ENCODE measurements at places on chromosomes 5 and 9.
A peak's percentile ranks its signal among the peaks of the same experiment; 100 is the strongest.

GRCh38 chr9:100911273-100911672 lies 117.3 kb upstream of the PLPPR1 start:
- no peak for DNase-seq

DNA sequence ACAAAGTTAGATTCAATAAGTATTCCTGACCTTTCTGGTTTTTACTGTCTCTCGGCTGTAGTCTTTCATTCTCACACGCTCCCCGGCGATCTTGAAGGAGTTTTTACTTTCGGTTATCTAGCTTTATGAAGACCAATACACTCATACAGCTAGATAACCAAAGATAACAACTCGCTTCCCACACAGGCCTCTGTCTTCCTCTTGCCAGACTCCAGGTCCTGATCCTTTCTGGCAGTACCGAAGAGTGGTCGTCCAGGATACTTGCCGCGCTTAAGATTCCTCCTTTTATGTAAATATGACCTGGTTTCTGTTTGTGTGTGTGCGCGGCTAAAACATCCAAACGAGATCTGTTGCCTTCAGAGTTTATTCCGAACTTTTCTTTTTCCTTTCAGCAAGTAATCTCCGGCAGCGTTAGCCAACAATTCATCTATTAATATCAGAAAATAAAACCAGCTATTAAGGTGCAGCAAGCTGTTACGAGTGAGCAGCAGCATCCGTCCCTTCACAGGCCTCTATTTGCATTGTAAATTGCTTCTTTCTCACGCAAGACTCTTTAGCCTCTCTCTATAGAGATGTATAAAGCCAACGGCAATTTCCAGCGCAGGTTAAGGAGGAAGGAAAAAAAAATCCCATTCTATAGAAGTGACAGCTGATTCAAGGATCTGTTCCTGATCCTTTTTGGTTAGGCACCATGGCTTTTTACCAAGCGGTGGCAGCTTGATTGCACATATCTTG lies 216.1 kb downstream of the MEF2C start:
- no peak for DNase-seq

DNA sequence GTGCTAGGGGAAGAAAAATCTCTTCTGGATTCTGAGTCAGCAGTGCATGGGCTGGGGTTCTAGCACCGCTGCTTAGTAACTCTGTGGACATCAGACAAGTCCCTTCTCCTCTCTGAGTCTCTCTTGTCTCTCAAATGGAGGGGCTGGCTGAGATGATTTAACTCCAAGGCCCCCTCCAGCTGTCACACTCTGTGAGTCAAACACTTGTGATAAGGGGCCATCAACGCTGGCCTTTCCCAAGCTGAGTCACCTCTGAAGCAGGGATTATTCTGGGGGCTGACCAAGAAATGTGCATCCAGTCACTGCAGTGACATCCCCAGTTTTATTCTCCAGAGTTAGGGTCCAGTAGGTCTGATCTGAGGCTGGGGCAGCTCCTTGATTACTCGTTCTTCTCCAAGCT lies 110.4 kb upstream of the ZNF462 start:
- no peak for DNase-seq

DNA sequence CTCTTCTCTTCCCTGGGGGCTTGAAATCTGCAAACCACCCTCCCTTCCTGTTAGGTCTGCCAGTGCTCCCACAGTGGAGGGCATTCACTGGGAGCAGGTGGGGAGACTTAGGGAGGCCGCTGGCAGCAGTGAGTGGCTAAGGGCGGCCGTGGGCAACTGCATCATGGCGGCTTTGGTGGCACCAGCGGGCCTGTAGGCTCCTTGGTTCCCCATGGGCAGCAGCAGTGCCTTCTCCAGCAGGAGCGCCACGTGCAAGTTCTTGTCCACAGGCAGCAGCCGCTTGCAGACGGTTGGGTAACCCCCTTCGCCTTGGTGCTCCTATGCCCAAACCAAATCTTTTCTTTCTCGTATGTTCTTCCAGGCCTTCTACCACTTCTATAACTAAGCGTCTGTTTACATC lies 158.2 kb downstream of the SREK1 start:
- DNase-seq: no peak

GRCh38 chr5:37174928-37175327 lies 74.2 kb downstream of the CPLANE1 start:
- DNase-seq: no peak

GRCh38 chr9:111945216-111945615 lies 48.6 kb downstream of the UGCG start:
- no peak for DNase-seq

- DNase-seq: no peak
Observed at GRCh38 chr9:126146254-126147145, 180.1 kb upstream of the MVB12B start.

DNA sequence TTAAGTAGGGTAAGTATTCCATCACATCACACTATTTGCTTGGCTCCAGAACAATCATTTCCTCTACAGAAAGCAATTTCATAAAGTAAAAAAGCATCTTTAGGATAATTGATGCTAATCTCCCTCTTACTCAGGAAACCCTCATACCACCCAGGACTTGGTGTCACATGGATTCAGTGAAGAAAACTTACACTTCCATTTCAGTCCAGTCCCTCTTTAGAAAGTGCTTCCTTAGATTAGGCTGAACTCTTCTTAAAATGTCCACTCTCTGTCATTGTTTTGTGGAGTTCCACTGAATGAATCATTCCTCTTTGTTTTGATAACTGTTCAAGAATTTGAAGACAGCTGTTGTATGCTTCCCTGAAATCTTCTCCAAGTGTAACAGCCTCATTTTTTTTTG lies 144.0 kb upstream of the ZNF462 start:
- no peak for DNase-seq

- peak; percentile 82 for DNase-seq
Observed at GRCh38 chr9:116594547-116594946, 92.6 kb upstream of the TRIM32 start.

GRCh38 chr9:37029304-37029775 lies 4.7 kb downstream of the PAX5 start:
- no peak for DNase-seq

DNA sequence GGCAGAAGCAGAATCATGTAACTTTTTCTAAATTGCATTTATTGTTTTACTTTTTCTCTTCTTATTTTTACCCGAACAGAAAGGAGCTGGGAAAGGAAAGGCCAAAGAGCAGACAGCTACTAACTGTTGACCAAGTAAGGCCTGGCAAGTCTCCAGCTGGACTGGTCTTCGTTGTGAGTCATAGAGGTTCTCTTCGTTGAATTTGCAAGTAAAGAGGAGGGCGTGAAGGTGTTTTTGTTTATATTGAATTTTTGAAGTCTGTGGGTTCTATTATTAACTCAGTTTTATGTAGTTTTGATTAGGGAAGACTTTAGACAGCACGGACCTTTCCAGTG lies 416.5 kb upstream of the CCNH start:
- DNase-seq: no peak

- DNase-seq: no peak
Observed at GRCh38 chr5:82622205-82622604, 344.1 kb upstream of the RPS23 start.

- no peak for DNase-seq
Observed at GRCh38 chr9:75914002-75914401, 23.5 kb downstream of the PCSK5 start.

DNA sequence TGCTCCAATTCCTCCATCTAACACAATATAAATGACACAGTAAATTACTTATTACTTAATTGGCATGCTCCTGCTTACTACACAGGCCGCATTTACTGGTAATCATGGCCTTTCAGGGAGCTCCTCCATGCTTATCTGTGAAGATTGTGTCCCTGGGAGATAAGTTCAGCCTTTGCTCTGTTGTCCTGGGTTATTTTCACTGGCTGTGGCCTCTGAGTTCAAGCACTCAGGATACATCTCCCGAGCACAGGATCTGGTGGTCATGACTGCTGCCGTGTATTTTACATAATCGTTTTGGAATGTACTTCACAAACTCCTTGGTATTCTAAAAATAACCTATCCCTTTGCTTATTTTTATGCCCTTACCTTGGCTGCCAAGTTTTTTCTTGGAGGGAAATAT lies 215.7 kb downstream of the ICE1 start:
- DNase-seq: no peak

- no peak for DNase-seq
Observed at GRCh38 chr9:11537566-11537965, 924.8 kb upstream of the PTPRD start.

DNA sequence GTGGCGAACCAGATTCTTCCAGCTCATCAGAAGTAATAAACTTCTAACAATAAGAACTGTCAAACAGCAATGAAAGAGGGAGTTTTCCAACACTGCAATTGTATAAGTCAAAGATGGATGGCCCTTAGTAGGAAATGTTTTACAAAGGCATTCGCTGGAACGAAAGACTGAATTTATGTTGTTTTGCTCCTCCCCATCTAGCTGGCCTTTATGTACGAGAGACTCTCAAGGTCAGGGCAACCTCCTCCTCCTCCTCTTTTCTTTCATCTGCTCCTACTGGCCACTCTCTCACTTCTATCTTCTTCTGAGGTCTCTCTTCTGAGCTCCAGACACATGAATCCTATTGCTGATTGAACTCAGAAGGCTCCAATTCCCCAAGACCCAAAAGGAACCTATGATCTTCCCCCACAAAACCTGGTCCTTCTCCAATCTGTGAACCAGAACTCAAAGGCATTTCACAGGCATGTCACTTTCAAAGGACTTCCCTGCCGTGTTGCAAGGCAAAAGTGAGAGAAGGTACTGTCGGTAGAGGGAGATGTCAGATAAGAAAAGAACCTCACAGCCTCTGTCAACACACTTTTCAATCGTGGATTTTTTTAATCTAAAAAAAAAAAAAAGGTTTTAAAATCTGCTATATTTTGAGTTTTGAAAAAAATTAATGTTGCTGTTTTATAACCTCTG lies 28.5 kb upstream of the PUM3 start:
- DNase-seq: peak; percentile 32

GRCh38 chr5:87127956-87128687 lies 139.6 kb upstream of the RASA1 start:
- DNase-seq: peak; percentile 27

DNA sequence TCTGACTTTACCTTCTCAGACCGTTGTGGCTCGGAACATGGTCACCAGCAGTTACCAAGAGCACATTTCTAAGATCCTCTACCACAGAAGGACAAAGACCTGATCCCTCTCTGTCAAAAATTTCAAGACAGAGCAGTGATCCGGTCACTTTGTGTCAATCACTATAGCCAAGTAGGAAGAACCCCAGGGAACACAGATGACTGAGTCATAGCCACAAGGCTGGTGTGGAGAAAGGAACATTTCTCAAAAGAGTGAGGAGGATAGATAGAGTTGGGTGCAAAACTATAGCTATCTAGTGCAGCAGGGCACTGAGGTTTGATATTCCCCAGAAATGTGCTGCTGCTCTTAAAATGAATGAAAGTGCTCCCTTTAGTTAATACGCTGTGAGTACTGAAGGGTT lies 130.7 kb upstream of the SMIM23 start:
- DNase-seq: no peak

DNA sequence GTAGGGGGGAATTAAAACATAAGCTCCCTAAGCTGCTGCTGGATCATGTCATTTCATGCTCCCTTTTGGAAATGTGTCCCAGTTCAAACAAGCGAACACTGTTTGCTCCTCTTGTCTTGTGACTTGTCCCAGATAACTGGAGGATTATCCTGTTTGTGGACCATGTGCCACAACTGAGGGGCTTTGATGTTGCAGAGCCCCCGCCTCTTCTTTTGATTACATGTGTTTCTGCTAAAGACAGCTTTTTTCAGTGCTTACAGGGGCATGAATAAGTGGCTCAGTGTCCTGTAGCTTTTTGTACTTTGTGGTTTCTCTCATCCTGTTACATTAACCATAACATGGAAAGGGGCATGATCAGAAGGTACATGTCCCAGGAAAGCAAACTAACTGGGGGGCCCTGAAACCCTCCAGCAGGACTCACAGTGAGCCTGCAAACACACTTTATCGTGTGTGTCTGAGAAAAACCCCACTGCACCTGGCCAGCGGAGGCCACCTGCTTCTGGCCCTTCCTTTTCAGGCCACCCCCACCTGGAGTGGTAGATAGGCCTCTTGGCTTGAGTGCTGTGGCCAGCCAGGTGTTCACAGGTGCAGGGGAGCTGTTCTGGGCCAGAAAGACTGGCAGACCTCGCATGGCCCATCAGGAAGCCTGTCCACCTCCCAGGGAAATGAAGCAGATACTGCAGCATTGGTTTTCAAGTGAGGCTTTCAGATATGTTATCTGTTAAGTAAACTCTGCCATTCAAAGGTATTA lies 285.6 kb downstream of the FANCC start:
- no peak for DNase-seq

DNA sequence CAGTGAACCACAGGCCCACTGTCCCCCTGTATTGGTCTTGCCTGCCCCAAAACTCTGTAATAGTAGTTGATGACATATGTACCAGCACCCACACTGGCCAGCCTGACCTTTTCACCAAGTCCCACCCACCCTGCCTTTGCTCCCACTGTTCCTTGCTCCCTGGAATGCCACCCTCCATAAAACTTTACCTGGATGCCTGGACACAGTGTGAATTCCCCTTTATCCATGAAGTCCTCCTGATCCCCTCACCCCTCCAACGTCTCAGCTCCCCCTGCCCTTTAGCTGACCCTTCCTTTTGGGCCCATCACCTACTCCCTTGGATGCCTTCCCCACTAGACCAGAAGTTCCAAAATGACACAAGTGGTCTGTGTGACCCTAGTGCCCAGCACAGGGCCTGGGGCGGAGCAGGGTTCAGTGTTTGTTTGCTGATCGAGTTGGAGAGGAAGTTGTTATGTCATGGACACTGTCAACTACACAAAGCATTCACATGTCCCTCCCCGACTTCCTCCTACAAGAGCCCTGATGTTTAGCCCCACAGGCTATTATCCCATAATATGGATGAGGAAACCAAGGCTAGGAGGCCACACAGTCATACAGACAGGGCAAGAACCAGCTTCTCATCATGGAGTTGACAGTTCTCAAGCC lies 16.1 kb downstream of the AMBP start:
- no peak for DNase-seq

GRCh38 chr5:141501761-141502160 lies 12.9 kb downstream of the PCDHGC5 start:
- no peak for DNase-seq

DNA sequence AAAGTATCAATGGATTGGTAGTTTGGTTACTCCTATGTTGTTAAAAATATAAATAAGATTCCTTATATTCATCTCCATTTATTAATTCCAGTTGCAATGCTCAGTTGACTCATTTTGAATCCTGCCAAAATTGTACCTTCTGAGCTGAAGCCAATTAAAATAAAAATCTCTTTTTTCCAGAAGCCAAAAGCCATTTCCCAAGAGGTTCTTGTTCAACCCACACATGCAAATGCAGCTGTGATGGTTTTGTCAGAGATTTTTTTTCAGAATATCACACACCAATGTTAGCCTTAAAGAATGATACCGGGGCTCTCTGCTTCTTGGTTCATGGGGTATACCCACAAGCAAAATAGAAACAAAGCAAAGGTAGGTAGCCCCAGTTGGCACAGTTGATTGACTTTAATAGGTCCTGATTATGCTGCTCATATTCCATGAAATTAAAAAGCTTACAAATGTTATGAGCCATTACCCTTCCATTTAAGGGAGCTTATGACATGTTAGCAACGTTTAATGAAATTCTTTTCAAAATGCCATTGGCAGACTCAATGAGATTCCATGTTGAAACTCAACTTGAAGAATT lies 208.0 kb downstream of the SGCD start:
- no peak for DNase-seq

All from HFFc6 (cell line).